ENCODE measurements at places on chromosomes 3 and 15.

DNA sequence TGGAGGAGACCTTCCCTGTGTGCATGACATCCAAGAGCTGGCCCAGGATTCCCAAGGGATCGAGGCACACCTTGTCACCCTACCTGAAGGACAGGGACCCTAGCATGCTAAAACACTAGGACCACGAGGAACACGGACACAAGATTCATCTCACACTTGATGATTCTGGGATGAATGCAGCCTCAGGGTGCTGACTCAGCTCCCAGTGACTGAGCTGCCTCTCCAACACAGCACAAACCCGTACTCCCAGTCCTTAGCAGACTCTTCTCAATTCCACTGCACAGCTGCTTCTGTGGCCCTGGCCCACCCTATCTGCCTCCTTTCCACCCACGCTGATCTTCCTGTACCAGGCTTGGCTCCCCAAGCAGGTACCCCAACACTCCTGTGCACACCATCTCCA lies 9.1 kb upstream of the OXTR start:
- DNase-seq = no peak

GRCh38 chr3:18765161-18765560 lies 340.0 kb upstream of the SATB1 start:
- no peak for DNase-seq

DNA sequence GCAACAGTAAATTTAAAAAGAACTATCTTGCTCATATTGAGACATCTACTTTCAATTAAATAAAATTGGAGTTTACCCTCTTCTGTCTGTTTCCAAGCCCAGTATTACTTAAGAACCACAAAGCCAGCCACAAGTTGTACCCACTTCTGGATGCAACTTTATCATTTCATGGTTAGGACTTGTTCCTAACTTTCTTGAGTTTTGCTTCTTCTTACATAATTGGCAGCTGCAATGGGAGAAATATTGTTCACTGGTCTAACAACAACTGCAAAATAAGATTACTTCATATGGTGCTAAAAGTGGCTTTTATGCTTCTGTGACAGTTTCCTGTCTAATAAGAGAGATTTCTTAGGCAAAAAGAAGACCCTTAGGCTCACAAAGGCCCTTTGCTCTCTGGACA lies 240.6 kb downstream of the OTOL1 start:
- DNase-seq = no peak

GRCh38 chr3:30098243-30098642 lies 508.2 kb upstream of the TGFBR2 start:
- DNase-seq = no peak

- DNase-seq = no peak
Measured at GRCh38 chr3:61777483-61777882, 216.1 kb downstream of the PTPRG start.

DNA sequence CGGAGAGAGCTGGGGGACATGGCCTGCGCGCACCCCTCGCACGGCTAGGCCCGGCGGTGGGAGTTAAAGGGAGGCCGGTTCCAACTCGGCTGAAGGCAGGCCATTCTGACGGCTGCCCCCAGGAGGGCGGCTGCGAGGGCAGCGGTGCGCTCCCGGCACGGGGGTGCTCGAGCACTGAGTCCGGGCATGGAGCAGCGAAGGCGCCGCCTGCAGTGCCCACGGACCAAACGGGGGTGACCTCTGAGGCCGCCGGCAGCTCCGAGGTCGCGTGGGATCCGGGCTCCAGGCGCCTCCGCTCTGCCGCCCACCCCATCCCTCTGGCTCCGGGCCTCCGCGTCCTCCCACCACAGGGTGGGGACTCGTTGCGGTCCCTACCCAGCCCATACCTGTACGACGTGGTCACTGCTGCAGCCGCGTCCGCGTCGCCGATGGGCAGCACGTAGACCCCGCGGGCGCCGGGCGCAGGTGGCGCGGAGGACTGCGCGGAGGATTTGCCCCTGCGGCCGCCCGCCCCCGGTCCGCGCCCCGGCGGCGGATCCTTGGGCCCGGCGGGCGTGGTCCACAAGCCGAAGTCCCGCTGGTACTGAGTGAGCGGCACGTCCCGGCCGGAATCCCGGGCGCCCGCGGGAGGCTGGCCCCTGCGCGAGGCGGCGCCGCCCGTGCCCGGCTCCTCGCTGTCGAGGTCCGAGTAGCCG lies 469 bp downstream of the MAP6D1 start:
- DNase-seq = no peak

DNA sequence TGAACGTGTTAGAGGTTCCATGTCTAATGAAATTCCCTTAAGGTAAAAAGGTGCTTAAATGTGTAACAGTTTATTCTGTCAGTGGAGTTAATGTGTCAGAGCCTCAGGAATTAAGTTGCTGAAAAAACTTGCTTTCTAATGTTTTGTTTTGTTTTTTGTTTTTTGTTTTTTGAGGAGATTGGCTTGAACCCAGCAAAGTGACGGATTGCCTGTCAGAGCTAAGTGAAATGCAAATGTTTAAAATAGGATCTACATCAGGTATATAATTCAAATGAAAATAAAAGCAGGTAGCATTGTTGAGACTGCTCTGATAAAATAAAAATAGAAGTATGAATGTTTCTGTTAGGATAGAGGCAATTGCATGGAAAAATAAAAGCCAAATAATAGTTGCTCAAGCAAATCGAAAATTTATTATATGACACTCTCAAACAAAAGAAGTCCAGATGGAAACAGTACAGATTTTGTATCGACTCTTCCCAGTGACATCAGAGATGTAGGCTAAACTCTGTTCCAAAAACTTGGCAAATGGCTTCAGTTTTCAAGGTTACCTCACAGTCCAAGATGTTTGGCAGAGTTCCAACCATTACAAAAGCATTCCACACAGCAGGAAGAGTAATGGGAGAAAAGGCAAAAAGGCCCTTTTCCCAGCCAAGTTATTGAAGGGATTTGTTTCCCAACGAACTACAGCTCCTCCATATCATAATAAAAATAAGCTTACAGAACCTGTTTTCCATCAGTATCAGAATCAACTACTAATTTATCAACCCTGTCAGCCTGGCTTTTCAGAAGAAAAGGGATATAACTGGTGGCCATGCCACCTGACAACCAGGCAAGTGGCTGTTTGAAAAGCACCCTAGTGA lies 291.0 kb downstream of the TBL1XR1 start:
- peak; percentile 75 for DNase-seq

GRCh38 chr3:31213869-31214486 lies 318.7 kb upstream of the STT3B start:
- no peak for DNase-seq

DNA sequence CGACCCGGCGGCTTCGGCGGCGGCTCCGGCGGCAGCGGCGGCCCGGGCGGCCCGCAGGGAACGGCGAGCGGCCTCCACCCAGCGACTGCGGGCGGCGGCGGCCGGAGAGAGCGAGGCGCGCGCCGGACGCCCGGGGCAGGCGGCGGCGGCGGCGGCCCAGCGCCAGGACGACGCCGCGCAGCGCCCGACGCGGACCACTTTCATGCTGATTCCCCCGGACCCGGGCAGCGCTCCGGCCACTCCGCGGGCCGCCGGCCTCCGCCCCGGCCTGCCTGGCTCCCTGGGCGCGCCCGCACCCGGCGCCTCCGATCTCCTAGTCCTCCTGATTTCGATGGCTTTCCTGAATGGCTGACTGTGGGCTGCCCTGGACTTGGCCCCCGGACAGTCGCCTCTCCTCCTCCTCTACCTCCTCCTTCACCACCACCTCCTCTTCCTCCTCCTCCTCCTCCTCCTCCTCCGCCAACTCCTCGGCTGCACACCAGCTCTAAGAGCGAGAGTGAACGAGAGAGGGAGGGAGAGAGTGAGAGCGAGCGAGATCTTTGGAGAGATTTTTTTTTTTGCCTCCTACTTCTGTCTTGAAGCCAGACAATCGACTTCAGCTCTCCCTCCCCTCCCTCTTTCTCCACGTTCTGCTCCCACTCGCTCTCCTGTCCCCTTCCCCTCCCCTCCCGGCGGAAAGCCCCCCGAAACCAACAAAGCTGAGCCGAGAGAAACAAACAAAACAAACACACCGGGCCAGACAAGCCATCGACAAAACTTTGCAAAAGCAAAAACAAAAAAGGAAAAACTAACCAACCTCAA lies 844 bp downstream of the NR2F2 start:
- no peak for DNase-seq

- DNase-seq = no peak
Measured at GRCh38 chr3:58686847-58687246, 20.3 kb upstream of the FAM3D start.

DNA sequence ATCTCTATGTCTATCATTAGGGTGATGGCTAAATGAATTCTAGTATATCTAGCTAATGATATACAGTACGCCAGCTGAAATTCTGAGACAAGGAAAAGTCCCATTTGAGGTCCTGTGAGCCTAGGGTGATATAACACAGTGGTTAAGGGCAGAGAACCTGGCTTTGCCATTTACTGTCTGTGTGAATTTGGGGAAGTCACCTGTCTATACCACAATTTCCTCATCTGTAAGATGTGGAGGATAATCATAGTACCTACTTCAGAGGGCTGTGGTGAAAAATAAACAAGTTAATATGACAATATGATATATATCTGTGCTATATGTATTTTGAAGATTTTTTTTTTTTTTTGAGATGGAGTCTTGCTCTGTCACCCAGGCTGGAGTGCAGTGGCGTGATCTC lies 9.8 kb upstream of the ANKDD1A start:
- no peak for DNase-seq

DNA sequence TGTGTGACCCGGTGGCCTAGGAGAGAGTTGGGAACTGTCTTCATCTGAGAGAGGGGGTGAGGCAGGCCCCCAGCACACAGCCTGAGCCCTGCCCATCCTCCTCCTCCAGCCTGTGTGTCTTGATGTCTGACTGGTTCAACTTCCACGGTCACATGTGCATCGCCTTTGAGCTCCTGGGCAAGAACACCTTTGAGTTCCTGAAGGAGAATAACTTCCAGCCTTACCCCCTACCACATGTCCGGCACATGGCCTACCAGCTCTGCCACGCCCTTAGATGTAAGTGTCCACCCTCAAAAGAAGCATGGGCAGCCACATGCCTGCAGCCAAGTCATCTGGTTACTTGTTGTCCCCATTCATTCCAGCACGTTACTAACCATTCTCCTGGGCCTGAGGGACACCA lies 10.1 kb downstream of the CLK3 start:
- DNase-seq = no peak

GRCh38 chr3:135964160-135964955 lies 1.2 kb upstream of the PPP2R3A start:
- no peak for DNase-seq

DNA sequence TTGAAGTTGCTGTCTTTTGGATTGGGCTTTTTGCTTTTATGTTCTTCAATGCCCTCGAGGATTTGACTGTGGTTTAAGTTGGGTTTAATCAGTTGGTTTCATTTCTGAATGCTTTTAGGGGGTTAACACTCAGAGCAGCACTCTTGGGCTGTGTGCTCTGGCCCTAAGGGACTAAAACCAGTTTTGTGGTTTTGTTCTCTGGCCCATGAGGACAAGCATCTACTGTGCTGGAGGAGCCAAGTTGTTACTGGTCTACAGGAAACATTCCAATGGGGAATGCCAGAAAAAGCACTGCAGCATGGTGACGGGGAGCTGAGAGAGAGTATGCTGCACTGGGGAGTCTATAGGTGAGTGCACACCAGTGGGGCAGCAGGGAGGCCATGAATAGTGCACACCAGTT lies 596.9 kb downstream of the ZBBX start:
- DNase-seq = no peak

- no peak for DNase-seq
Measured at GRCh38 chr15:53976844-53977392, 1.3 kb upstream of the UNC13C start.

DNA sequence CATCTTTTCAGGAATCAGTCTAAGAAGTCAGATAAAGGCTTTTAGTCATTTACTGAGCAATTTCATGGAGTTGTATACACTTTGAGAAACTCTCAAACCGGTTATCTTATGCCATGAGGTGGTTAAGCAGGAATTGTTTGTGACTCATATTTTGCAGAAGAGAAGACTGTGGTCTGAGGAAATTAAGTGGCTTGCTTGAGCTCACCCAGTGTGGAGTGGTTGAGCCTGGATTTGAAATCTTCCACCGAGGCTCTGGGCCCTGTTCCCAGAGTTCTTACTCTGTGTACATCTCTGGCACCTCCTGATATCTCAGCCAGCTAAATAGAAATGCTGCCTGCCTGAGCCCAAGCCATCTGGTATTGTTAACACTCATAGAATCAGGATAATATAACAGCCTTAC lies 37.8 kb upstream of the BCL6 start:
- no peak for DNase-seq

- peak; percentile 65 for DNase-seq
Measured at GRCh38 chr3:177150970-177151627, 46.2 kb downstream of the TBL1XR1 start.

GRCh38 chr3:99967796-99968195 lies 146.5 kb downstream of the FILIP1L start:
- no peak for DNase-seq

- DNase-seq = no peak
Measured at GRCh38 chr3:197957790-197958133, 2.3 kb upstream of the LMLN start.

DNA sequence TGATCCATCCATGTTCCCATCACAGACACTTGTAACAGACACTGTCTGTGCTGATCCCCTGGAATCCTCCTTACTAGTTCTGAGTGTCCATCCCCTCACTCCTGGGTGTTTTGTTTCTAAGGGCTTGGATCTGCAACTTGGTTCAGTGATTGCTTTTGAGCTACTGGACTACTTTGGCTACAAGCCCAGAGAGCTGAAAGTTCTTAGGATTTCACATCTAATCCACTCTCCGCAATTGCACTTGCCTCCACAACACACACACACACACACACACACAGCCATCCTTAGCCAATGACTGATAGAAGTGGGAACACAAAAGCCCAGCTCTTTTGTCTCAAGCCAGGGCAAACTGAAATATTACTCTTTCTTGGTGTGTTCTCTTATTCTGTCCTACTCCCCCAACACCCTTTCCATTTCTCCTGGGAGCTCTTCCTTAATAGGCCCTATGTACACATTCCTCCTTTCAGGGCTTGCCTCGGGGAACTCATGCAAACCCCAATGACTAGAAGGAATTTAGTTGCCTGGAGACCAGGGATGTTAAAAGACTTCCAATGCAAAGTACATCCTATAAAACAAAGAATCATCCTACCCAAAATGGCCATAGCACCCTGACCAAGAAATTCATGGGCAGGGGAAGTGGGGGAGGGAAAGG lies 206.1 kb upstream of the UBE2E2 start:
- no peak for DNase-seq

GRCh38 chr3:150217691-150218090 lies 190.4 kb upstream of the TSC22D2 start:
- DNase-seq = no peak

GRCh38 chr3:52670621-52671521 lies 14.8 kb downstream of the PBRM1 start:
- no peak for DNase-seq

GRCh38 chr3:40191850-40192448 lies 117.6 kb upstream of the EIF1B start:
- peak; percentile 12 for DNase-seq
